ENCODE measurements at places on chromosomes 4 and X.

DNA sequence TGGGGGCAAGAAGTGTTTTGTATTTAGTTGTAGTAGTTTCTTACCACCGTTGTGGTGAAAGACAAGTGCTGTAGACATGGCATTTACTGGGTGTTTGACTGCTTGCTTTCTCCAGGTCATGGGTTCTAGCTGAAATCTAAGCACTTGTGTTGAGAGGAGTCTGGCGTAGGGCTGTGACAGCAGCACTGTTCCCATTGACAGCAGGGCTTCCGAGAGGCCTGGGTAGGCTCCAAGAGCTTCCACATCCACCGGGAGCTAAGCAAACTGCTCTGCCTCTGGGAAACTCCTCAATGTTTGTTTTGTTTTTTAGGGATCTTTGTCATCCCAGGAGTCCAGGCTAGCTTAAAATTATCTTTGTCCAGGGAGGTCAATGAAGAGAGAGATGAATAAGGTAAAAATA lies 44.3 kb downstream of the BMPR1B start:
- no peak for DNase-seq

GRCh38 chr4:149173241-149174013 lies 642.2 kb downstream of the IQCM start:
- no peak for DNase-seq

GRCh38 chr4:26493461-26493860 lies 3.2 kb upstream of the CCKAR start:
- DNase-seq: no peak

- peak; percentile 64 for DNase-seq
These were observed 50.3 kb downstream of the MAML3 start for GRCh38 chr4:140103676-140104075.

GRCh38 chr4:17092736-17093437 lies 194.4 kb upstream of the LDB2 start:
- DNase-seq: no peak

- DNase-seq: no peak
These were observed 100.3 kb upstream of the PDE5A start for GRCh38 chr4:119728692-119729593.

Data from CD4-positive, alpha-beta T cell treated with Interleukin-15 for 1 hour (primary cell).